ENCODE measurements at places on chromosomes 6 and 20. TPM values are rescaled to one million over a fixed set of nuclear protein-coding genes. Genes with fewer than 3 reads are reported as not detected.

The ABHD16A gene
- total RNA-seq, result 56.4 TPM

DNA sequence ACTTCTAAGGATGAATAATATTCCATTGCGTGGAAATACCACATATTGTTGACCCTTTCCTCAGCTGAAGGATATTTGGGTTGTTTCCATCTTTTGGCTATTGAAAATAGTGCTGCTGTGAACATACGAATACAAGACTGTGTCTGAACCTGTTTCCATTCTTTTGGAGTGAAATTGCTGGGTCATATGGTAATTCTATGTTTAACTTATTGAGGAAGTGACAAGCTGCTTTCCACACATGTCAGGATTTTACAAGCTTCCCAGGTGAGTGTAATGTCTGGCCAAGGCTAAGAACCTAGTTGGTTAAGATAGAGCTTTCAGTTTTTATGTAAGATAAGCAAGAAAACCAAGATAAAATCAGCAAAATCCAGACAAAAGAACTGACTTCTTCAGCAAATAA is 48.8 kb downstream of the PPP1R3G start:
- DNase-seq, result no peak

The AKAP12 gene
- total RNA-seq, result 38.8 TPM

The PAX1 gene
- not detected for total RNA-seq

GRCh38 chr6:90263633-90264032 is 33.0 kb downstream of the BACH2 start:
- DNase-seq, result no peak

The ULBP2 gene
- 2.2 TPM for total RNA-seq

- no peak for DNase-seq
Measured at GRCh38 chr6:31216208-31216898, 45.9 kb upstream of the POU5F1 start.

GRCh38 chr6:121670511-121670910 is 235.1 kb downstream of the GJA1 start:
- no peak for DNase-seq

DNA sequence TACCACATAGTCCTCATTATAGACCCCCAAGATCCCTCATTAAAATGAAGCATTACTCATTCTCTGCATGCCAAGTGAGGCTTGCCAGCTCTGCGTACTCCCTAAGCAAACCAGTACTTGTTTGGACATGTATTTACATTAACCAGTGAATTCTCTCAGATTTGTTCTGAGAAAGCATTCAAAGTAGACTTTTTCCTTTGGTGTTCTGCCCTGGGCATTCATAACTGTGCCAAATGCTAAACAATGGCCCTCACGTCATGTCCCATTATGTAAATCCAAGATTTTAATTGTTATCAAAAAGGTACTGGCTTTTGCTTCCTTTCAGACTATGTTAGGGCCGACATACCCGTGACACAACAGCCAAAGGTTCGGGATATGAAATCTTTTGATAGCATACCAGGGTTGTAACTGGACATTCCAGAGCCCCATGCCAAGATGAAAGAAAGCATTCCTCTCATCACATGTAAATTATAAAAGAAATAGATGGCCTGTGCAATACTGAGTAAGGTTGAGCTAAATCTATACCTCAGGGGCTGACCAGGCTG is 164.2 kb downstream of the ADAT2 start:
- no peak for DNase-seq

DNA sequence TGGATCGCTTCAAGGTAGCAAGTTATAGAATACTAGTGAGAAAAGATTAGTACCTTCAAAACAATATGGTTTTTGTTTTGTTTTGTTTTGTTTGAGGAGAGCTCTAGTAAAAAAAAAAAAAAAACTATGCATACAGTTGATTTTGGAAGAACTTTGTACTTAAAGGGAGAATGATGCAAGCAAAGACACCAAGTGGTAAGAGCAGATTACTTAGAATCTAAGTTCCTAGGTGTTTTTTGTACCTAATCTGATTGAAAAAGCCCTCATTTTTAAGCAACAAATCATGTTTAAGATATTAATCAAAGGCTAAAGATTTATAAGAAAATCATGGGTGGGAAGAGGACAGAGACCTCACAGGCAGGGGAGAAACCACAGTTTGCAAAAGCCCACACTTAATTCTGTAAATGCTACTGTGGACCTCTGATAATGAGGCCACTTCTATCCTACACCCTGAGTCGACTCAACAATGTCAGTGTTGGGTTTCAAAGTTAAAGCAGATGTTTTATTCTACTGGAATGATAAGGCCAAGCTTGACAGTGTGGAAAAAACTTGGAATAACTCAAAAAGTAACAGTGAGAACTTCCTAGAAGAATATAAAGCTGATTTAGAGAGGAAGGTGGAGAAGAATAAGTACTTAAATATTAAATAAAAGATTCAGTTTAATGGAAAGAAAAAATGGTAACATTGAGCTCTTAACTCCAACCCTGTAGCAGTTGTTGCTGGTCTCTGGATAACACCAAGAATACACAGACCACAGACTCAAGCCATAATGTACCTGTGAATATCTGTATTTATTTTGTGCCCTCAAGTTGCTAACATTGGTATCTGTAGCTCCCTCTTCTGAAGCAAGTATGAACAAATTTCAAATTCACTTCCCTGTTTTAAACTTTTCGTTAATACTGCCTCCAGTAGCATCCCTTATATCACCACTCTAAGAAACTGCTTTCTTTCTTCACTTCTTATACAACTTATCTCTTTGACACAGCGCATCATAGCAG is 1047.8 kb downstream of the EPHA7 start:
- DNase-seq, result no peak

The KIF25 gene
- 0.56 TPM for total RNA-seq

- no peak for DNase-seq
Measured at GRCh38 chr6:43511824-43512415, 1.8 kb upstream of the LRRC73 start.

The CTCFL gene
- not detected for total RNA-seq

DNA sequence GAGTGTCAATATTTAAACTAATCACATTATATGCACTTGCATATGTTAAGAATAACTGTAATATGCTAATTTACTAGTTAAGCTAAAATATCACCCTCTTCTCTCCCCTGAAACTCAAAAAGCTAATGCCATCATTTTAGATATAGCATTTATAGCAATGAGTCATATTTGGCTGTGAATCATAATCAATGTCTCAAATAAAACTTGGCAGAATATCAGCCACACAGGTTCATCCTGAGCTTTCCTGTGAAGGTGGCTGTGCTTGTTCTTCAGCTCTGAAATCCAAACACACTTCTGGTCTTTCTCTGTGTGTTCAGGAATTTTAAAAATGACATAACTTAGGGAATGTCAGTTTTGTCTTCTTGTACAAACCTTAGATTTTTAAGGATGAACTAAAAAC is 12.8 kb upstream of the PNRC1 start:
- no peak for DNase-seq

The RBM12 gene
- total RNA-seq, result 70.5 TPM

- peak; percentile 86 for DNase-seq
Measured at GRCh38 chr6:30722280-30723112, 2.3 kb downstream of the TUBB start.

DNA sequence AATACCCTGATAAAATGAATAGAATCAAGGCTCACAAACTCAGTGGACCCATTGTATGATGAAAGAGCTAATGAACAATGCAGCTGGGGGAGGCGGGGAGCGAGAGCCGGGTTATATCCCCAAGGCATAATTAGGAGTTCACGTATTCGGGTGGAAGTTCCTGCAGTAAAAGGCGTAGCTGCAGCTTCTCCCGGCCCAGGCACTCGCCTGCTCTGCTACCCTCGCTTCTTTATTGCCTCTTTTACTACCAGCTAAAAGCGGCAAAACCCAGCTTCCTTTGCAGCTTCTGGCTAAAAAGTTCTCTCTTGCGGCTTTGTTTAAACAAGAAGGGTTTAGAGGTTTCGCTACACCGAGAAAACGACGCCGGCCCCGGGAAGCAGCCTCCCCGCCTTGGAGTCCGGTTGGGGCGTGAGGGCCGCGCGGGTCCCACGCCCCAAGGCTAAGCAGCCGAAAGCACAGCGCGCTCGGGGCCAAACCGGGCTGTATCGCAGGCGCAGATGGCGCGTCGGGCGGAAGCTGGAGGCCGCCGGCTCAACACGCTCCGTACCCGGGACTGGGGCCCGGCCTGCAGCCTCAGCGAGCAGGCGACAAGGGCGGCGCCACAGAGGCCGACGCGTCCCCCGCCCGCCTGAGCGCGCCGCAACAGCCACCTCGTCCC is 1.6 kb downstream of the ZBTB2 start:
- DNase-seq, result peak; percentile 65

The RHAG gene
- not detected for total RNA-seq

- DNase-seq, result no peak
Measured at GRCh38 chr6:24458941-24459340, 30.4 kb downstream of the GPLD1 start.

DNA sequence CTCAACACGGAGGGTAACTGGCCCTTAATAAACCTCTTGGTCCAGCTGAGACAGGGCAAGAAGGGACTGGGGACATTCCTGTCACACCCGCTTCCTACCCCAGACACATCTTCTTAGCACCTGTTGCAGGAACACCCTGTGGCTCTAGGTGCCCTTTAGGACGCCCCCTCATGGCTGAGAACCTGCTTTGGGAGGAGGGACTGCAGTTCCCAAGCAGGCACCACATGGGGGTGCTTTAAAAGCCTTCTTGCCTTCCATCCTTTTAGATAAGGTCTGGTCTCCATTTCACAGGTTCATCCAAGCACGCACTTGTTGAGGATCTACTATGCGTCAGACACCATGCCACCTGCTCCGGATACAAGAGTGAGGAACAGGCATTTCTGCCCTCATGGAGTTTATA is 26.6 kb downstream of the NSFL1C start:
- DNase-seq, result no peak

DNA sequence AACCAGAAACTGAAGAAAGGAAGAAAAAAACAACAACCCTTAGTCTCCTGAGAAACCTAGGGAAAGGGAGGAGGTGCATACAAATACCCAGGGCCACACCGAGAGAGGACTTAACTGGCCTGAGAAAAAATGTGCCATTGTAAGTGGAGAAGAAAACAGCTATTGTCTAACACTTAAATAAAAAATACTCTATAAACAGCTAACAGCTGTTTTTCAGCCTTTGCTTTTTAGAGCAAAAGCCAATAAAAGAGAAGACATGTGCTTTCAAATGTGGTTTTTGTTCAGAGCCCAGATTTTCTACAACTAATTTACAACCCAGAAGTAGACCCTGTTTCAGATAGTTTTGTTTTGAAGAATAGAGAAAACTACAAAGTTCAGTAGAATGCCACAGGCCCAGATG is 56.0 kb upstream of the SLC22A16 start:
- DNase-seq, result no peak

DNA sequence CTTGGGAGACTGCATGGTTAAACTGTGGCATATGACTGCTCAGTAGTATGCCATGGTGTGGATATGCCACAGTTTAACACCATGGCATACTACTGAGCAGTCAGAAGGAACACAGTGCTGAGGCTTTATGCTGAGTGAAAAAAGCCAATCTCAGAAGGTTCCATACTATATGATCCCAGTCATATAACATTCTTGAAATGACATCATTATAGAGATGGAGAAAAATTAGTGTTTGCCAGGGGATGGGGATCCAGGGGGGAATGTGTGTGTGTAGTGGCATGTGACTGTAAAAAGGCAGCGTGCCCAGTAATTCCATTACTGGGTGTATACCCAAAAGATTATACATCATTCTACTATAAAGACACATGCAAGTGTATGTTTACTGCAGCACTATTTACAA is 85.8 kb downstream of the FOXF2 start:
- DNase-seq, result no peak
